ENCODE measurements at places on chromosomes 4 and X.
A peak's percentile ranks its signal among the peaks of the same experiment; 100 is the strongest.

DNA sequence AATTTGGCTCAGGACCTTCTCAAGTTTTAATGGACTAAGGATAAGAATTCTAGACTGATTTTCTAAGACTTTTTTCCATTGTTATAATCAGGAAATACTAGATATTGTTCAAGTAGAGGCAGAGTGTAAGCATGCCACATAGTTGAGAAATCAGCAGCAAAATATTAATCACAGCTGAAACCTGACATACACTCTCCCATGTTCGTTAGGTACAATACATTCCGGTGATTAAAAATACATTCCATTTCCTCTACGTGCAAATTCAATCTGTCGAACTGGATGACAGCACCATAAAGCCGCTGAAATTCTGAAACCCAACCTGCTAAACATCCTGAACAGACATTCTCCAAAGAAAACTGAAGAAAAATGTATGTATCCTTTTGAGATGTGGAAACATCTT, 587.6 kb upstream of the DIPK2B start:
- no peak for DNase-seq

- no peak for DNase-seq
Measured at GRCh38 chr4:13544606-13545393, 492 bp upstream of the NKX3-2 start.

- DNase-seq = no peak
Measured at GRCh38 chrX:148661035-148661434, 160.6 kb downstream of the AFF2 start.

DNA sequence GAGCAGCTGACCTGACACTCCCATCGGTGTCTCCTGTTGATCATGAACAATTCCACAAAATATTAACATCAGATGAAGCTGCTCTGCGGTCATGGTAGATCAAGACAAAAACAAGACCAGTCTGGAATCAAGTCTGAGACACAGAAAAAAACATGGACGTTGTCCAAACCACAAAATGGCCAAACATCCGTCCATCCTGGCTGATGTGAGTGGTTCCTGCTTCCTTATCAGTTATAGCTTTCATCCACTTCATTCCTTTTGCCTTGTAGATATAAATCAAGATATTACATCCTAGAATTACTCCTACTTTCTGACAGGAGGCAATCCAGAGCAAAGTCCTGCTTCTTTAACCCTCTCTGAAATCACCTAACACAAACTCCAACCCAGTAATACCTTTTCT, 28.8 kb upstream of the PCSK1N start:
- peak; percentile 63 for DNase-seq

- DNase-seq = no peak
Measured at GRCh38 chrX:150765782-150766350, 72.7 kb downstream of the MTMR1 start.

- no peak for DNase-seq
Measured at GRCh38 chr4:37220685-37221084, 23.9 kb upstream of the NWD2 start.

GRCh38 chr4:87912164-87913004, 63.1 kb upstream of the SPP1 start:
- DNase-seq = no peak

GRCh38 chr4:75714011-75714410, 10.4 kb upstream of the USO1 start:
- DNase-seq = no peak

DNA sequence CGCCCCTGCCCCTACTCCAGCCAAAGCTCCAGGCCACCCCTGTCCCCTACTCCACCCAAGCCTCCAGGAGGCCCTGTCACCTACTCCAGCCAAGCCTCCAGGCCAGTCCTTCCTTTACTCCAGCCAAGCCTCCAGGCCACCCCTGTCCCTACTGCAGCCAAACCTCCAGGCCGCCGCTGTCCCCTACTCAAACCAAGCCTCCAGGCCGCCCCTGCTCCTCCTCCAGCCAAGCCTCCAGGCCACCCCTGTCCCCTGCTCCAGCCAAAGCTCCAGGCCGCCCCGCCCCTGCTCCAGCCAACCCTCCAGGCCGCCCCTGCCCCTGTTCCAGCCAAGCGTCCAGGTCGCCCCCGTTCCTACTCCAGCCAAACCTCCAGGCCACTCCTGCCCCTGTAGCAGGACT, 5.1 kb upstream of the ASMT start:
- no peak for DNase-seq
